Breast epithelium (tissue), 4 donors: ENCODE measurements at places on chromosomes 2 and 18.
A peak's percentile ranks its signal among the peaks of the same experiment; 100 is the strongest.

GRCh38 chr2:180664507-180664906 lies 315.9 kb upstream of the UBE2E3 start:
- H3K27ac ChIP-seq, result no peak overlapping the region
- DNase-seq, result no peak
- no peaks in the 10 kb centered on the region for H3K4me1 ChIP-seq

- no peak overlapping the region for H3K4me3 ChIP-seq
- no peaks in the 10 kb centered on the region for H3K27me3 ChIP-seq
- H3K4me1 ChIP-seq, result no peaks in the 10 kb centered on the region
- H3K27ac ChIP-seq, result no peak overlapping the region
- DNase-seq, result no peak
Observed at GRCh38 chr2:17847236-17847635, 31.0 kb downstream of the MSGN1 start.

GRCh38 chr2:134108113-134108512 lies 145.8 kb upstream of the MGAT5 start:
- H3K4me3 ChIP-seq, result no peak overlapping the region
- H3K4me1 ChIP-seq, result no peaks in the 10 kb centered on the region
- no peak overlapping the region for H3K27ac ChIP-seq
- DNase-seq, result no peak
- H3K36me3 ChIP-seq, result no peaks in the 10 kb centered on the region

DNA sequence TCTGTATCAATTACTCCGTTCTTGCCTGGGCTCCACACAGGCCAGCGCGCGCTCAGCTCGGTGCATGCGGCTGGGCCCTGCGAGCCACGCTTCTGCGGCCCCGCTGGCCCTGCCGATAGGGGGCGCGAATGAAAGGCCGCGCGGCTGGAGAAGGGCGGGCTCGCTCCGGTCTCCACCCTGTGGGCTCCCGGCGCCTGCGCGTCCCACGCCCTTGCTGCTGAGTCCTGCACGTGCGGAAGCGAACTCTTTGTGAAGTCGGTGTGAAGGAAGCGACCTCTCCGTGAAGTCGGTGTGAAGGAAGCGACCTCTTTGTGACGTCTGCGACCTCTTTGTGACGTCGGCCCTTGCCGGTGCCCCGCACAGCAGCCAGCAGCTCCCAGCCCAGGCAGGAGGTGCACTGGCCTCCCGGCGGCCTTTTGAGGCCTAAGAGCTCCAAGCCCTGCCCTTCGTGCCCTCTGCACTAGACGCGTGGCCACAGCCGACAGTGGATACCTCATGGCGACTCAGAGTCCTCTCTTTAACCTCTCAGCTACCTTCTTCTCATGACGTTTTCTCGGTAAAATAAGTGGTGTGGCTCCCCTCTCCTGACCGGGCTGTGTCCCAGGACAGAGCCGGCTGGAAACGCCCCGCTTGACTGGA lies 391.9 kb upstream of the RAB6C start:
- peaks cover 5% of the 10 kb centered on the region for H3K27me3 ChIP-seq
- H3K27ac ChIP-seq, result no peak overlapping the region
- no peak overlapping the region for H3K4me3 ChIP-seq
- no peaks in the 10 kb centered on the region for H3K36me3 ChIP-seq

GRCh38 chr2:225288986-225289385 lies 110.5 kb upstream of the NYAP2 start:
- H3K27me3 ChIP-seq, result no peaks in the 10 kb centered on the region
- DNase-seq, result no peak
- no peak overlapping the region for H3K27ac ChIP-seq
- H3K4me1 ChIP-seq, result no peaks in the 10 kb centered on the region

- H3K4me3 ChIP-seq, result no peak overlapping the region
- H3K27ac ChIP-seq, result no peak overlapping the region
- no peaks in the 10 kb centered on the region for H3K4me1 ChIP-seq
- H3K36me3 ChIP-seq, result no peaks in the 10 kb centered on the region
- no peaks in the 10 kb centered on the region for H3K27me3 ChIP-seq
- no peak for DNase-seq
Observed at GRCh38 chr2:96575785-96576456, 39.4 kb downstream of the ARID5A start.

GRCh38 chr2:11830708-11831301 lies 84.4 kb downstream of the LPIN1 start:
- peaks cover 6% of the 10 kb centered on the region for H3K4me1 ChIP-seq
- H3K4me3 ChIP-seq, result peak overlapping the region; percentile 15
- peak overlapping the region; percentile 75 for H3K27ac ChIP-seq

DNA sequence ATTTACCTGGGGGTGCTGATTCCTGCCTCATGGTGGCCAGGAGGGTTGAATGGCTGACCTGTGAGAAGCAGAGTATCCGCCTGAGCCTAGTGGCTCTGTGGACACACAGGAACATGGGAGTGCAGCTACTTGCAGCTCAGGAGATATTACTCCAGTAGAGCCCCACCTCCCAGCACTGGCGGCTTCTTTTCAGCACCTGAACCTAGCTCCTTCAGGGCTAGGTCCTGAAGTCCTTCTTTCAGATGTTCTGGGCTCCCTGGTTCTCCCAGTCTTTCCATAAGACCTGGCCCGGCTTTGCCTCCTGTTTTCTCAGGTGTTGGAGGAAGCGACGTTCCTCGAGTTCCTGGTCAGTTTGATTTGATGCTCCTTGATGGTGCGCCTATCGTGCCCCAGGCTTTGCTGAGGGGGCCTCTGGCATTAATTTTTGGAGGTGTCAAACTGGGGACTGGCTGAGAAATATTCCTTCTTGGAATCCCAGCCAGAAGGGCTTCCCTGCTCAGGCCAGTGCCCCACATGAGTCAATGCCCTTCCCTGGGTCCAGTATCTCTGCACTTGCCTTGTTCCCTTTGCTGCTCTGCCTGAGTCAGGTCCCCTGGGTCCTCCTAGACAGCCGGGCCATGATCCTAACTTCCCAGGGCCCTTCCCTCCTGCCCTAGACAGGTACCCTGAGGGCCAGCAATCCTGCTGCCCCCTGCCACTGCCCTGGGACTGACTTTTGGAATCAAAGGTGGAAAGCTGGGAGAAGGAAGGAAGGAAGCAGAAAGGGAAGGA lies 110.7 kb upstream of the HAAO start:
- no peak for DNase-seq
- H3K27me3 ChIP-seq, result no peaks in the 10 kb centered on the region
- peak overlapping the region; percentile 95 for H3K27ac ChIP-seq

- DNase-seq, result no peak
- H3K4me3 ChIP-seq, result no peak overlapping the region
- no peaks in the 10 kb centered on the region for H3K4me1 ChIP-seq
- H3K36me3 ChIP-seq, result no peaks in the 10 kb centered on the region
- H3K27me3 ChIP-seq, result no peaks in the 10 kb centered on the region
Observed at GRCh38 chr18:41128545-41128944, 826.5 kb upstream of the PIK3C3 start.

GRCh38 chr2:11502740-11503292 lies 31.0 kb upstream of the GREB1 start:
- no peak overlapping the region for H3K4me3 ChIP-seq
- peaks cover 6% of the 10 kb centered on the region for H3K4me1 ChIP-seq
- no peaks in the 10 kb centered on the region for H3K27me3 ChIP-seq
- DNase-seq, result no peak

DNA sequence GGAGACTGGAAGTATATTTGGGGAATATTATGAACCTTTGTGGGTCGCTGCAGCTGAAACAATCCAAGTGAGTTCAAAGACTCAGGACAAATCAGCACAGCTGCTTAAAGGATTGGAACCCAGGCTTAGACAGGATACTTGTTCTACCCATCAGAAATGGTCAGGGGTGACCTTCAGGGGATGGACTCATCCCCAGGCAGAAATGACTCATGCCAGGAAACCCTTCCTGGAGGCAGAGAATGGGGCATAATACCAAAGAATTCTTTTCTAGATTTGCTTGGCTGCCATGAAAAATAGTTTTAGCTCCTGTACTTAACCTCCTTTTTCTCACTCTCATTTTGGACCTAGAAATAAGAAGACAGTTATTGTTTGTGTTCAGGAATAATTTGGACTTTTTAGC lies 425.5 kb downstream of the TSN start:
- no peak for DNase-seq
- H3K36me3 ChIP-seq, result no peaks in the 10 kb centered on the region
- H3K4me3 ChIP-seq, result no peak overlapping the region
- no peaks in the 10 kb centered on the region for H3K27me3 ChIP-seq
- H3K4me1 ChIP-seq, result no peaks in the 10 kb centered on the region

DNA sequence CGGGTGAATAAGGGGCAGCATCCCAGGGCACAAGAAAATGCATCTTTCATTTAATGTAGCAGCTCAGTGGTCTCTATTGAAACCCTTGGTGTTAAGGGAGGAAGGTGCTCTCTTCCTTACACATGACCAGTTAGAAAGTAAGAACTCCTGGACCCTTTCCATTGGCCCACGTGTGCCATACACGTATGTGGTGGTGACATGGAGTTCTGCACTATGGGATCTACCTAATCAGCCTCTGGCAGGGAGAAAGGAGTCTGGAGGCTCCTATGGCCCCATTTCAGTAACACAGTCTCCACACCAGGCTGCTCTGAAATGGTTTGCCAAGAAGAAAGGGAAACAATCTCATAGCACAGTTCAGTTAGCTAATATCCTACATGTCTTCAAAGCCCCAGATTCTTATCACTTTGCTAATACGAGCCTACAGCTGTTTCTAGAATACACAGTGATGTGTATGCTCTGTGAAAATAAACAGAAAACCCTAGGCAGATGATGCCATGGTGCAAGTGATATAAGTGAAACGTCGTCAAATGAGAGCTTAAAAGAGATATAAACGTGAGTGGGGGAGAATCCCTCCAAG lies 7.0 kb downstream of the EFEMP1 start:
- DNase-seq, result no peak
- H3K27ac ChIP-seq, result no peak overlapping the region
- H3K27me3 ChIP-seq, result no peaks in the 10 kb centered on the region

DNA sequence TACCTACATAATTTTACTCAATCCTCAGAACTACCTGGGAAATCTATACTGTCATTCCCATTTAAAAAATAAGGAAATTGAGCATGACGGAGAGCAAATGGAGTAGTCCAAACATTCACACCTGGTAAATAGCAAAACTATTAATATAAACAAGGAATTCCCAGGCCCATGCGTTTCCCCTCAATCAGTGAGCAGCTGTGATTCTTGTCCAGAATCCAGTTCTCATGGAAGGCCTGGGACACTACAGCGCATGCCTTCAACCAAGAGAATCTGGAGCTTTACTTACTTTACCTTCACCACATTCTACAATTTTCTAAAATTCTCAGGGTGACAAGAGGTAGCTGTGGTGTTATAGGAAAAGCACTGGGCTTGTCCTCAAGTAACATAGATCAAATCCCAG lies 259.0 kb downstream of the LRATD1 start:
- H3K27me3 ChIP-seq, result no peaks in the 10 kb centered on the region
- DNase-seq, result no peak
- H3K4me3 ChIP-seq, result no peak overlapping the region
- no peaks in the 10 kb centered on the region for H3K36me3 ChIP-seq

GRCh38 chr2:48589170-48589767 lies 28.4 kb upstream of the GTF2A1L start:
- no peak overlapping the region for H3K4me3 ChIP-seq
- H3K27ac ChIP-seq, result no peak overlapping the region
- no peaks in the 10 kb centered on the region for H3K27me3 ChIP-seq
- no peak for DNase-seq
- H3K36me3 ChIP-seq, result no peaks in the 10 kb centered on the region
- no peaks in the 10 kb centered on the region for H3K4me1 ChIP-seq

DNA sequence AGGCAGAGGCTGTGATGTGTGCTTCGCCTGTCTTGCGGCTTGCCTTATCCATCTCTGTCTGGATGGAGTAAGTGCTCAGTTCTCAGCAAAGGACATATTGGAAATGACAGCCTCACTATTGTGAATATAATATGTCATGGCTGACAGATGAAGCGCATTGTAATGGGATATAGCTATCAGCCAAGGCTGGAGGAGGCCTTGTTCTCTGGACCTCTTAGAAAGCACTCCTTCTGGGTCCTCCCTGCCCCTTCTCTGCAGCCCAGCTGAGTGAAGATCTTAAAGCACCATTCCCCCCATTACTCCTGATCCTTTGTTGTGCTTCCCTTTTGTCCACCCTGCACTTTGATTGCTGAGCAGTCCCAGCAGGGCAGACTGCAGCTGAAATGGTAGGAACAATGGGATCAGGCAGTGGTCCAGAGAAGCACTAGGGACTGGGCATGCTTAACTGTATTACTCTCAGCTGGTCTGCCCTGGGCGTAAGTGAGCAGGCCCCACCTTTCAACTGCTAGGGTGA lies 265.3 kb downstream of the SETBP1 start:
- H3K4me3 ChIP-seq, result no peak overlapping the region
